ENCODE measurements at places on chromosomes 16 and 17.

DNA sequence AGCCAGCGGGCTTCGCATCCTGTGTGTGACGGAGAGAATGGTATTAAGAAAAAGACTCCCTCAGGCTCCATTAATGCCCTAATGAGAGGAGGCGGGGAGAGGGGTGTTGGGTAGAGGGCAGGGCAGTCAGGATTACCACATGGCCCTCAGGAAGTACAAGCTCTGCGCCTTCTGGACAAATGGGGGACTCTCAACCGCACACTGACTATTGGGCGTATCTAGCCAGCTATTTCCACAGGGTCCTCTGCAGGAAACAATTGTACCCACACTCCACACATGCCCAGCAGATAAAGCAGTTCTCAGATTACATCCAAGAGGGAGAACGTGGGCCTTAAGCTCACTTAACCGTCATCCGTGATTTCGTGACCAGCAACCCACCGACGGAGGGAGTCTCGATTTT, 14.7 kb downstream of the NXN start:
- DNase-seq = no peak

- DNase-seq = no peak
Observed at GRCh38 chr17:4475001-4475400, 23.7 kb upstream of the SPNS2 start.

GRCh38 chr17:6574687-6575595, 18.6 kb upstream of the PITPNM3 start:
- peak; percentile 80 for DNase-seq

DNA sequence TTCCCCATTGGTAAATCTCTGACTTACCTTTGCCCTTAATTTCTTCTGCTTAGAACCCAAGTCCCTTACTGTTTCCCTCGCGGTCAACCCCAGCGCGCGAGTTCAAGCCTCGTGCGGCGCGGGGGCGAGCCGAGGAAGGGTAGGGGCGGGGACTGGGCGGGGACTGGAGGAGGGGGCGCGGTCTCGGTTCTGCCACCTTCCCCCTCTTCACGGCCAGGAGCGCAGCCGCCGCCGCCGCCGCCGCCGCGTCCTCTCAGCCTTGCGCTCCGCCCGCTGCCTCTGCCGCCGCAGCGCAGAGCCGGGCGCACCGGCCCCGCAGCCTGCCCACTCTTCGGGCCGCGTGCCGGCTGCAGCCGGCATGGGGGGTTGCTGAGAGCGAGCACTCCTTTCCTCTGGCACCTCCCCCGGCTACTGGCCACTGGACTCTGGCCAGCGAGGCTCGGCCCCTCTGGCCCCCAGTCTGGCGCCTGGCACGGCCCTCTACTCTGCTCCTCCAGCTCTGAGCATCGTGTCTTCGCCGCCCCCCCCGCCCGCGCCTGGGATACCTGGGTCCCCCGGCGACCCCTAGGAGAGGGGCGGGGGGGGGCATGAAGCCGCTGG, at the start of gene RAPGEFL1:
Gene RAPGEFL1 (plus strand): TSS at position 196 of the 600 bp plus-strand sequence. CDS start 392 bp downstream, at position 588.
- DNase-seq = peak; percentile 60

GRCh38 chr17:50831471-50831928, 3.9 kb upstream of the WFIKKN2 start:
- DNase-seq = no peak

DNA sequence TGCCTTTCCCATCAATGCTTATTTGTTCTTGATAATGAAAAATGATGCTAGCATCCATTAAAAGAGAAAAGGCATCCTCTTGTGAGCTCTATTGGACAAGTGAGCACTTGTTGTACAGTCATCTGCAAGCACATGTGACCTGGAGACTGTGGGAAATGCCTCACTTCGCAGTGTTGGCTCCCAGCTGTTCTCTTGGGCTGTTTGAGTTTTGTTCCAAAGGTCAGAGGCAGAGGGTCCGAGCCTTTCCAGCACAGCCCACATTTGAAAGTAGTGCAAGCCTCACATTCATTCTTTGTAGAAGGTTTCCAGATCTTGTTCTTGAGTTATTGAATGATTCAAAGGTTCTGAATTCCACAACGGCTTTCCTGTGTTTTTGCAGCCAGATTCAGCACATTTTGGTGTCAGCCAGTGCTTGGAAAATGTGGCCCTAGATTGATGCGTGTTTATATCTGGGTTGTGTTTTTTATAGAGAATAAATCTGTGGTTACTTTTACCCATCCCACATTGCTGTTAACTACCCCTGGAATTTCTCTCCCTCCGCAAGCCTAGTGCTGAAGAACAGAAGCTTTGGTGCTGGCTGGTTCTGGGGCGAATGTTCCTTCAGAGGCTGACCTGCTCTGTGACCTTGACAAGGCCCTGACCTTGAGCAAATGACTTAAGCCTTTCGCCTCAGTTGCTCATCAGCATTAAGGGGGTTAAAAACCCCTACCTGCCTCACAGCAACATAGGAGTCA, 49.8 kb downstream of the CDH1 start:
- DNase-seq = no peak

DNA sequence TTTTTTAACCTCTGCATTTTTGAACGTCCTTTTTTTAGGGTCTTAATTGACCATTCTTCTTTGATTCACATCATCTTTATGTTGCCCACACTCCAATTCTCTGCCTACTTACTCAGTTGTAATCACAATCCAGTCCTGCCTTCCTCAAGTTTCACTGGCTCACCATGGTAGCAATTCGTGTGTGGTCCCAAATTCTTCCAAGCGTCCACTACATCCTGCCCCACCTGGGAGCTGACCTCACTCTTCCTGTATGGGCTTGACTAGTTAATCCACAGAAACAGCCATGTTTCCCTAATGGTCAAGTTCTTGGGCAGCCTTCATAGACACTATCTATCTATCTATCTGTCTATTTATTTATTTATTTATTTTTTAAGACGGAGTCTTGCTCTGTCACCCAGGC, 7.1 kb downstream of the TLCD2 start:
- no peak for DNase-seq

- DNase-seq = no peak
Observed at GRCh38 chr17:52294301-52294700, 135.8 kb upstream of the CA10 start.

DNA sequence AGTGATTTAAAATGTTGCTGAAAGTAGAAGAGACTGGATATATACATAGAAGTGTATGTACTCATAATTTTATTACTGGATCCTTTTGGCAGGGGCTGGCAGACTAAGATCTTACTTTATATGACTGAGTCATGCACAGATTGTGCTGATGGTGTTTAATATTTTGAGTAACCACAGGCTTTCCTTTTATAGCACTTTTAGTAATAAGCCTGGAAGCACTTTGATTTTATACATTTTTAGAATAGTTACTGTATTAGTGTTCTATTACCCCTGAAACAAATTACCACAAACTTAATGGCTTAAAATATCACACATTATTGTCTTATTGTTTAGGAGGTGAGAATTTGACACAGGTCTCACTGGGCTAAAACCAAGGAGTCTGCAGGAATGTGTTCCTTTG, 113.4 kb upstream of the CDH8 start:
- no peak for DNase-seq

- DNase-seq = no peak
Observed at GRCh38 chr17:10657879-10658278, 770 bp upstream of the MYH3 start.

DNA sequence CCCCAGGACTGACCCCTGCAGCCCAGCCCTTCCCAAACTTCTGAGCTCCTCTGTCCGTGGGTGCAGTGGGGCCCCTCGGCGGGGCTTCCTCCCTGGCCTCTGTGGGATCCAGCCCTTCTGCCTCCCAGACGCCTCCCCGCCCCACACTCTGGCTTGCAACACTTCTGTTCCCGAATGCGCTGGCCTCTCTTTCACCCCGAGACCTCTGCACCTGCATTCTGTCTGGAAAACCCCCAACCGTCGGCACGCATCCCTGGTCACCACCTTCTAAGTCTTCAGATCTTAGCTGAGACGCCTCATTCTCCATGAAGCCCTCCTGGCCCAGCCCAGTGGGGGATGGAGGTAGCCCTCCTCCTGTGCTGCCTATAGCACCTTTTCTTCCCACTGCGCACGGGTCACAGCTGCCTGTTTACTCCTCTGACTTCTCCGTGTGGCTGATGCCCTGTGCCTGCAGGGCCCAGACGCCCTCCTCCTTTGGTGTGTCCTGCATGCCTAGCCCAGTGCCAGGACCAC, 26.4 kb downstream of the TMEM235 start:
- DNase-seq = peak; percentile 61

DNA sequence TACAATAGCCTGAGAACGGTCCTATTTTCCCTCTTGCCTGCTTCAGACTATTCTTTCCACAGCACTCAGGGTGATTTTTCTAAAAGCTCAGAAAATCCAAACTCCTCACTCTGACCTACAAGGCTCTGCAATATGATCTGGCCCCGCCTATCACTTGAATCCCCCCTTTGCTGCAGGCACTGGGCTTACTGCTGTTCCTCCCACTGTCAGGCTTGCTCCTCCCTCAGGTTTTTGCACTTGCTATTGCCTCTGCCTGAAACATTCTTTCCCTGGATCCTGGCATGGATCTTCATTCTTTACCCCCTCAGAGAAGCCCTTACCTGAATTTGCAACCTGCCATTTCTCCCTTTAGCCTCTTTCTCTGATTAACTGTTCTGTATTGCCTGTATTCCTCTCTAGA, 52.3 kb downstream of the RPGRIP1L start:
- no peak for DNase-seq

DNA sequence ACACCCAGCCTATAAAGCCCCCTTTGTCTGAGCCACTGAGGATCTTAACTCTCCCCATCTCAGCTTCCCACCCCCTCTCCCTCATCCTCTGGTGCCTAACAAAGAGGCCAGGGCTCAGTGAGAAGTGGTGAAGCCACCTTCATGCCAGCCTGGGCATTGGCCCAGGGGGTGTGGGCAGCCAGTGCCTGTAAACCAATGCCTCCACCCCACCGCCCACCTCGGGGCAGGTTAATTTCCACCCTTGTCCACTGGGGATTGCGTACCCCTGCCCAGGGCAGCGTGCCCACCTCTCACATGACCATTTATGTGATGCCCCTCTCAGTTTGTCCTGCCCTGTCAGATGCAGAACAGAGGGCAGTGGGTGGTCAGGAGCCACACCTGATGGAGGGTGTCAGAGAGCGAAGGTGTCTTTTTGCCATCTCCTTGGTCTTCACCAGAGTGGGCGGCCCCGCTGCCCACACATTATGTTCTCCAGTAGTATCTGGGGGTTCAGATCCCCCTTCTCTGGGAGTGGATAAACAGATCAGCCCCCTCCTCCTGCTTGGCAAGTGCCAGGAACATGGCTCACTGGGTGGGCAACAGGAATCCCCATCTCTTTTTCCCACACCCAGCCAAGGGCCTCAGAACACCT, 10.1 kb upstream of the ARHGAP23 start:
- no peak for DNase-seq

DNA sequence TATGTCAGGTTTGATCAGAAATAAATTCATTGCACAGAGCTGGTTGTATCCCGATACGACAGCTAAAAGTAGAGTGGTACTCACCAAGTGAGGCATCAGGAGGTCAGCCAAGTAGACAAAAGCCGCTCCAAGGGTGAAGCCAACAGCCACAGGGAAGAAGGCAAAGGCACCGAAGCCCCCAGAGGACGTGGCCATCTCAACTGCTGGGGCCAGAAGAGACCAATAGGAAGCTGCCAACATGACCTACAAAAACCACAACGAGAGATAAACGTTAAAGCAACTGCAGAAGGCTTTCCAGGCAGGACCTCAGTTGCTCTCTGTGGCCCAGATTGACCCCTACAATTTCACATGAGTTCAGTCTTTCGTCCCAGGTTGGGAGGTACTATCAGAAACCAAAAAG, 61.0 kb downstream of the SLC39A11 start:
- no peak for DNase-seq

- DNase-seq = peak; percentile 48
Observed at GRCh38 chr17:49832840-49833599, 14.8 kb downstream of the TAC4 start.

- DNase-seq = no peak
Observed at GRCh38 chr16:86791287-86792035, 213.1 kb downstream of the FOXL1 start.

DNA sequence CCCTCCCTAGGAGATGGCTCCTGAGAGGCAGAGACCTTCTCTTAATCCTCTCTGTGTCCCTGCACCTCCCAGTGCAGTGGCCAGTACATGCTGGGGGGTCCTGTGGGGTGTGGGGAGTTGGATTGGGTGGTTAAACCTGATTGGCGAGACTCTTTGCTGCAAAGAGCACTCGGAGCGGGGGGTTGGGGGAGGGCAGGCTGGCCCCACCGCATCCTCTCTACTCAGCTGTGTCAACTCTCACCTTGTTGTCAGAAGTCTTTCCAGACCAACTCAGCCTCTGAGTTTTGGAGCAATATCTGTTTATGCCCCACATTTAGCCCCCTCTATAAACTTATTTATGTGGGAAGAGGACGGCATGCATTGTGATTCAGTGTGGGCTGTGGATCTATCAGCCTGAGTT, 40.0 kb downstream of the SMARCE1 start:
- DNase-seq = no peak

DNA sequence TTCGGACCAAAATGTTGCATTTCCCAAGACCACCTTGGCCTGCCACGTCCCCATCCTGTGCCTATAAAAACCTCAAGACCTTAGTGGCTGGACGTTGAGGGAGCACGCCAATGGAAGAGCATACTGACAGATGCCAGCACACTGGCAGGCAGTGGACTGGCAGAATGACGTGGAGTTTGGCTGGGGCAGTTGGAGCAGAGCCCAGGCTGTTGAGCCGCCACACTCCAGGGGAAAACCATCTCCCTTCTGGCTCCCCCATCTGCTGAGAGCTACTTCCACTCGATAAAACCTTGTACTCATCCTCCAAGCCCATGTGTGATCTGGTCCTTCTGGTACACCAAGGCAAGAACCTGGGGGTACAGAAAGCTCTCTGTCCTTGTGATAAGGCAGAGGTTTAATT, 494.1 kb downstream of the CDH11 start:
- no peak for DNase-seq

GRCh38 chr17:36722121-36722902, 120.9 kb downstream of the MRM1 start:
- DNase-seq = no peak

DNA sequence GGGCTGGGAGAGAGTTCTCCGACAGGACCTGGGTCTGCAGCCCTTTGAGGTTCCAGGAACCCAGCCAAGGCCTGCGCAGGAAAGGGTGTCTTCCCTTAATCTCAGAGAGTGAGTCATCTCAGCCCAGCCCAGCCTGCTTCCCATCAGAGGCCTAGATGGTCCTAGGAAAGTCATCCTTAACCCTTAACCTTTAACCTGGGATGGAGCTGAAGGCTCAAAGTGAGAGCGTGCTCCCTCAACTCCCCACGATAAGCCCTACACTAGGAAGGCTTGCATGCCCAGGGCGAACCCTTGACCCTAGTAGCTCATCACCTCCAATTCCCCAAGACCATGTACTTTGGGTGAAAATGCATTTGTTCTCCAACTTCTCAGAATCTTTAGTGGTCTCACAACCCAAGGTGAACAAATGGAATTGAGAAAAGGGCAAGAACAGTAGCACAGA, 4.8 kb upstream of the ATXN7L3 start:
- peak; percentile 63 for DNase-seq

DNA sequence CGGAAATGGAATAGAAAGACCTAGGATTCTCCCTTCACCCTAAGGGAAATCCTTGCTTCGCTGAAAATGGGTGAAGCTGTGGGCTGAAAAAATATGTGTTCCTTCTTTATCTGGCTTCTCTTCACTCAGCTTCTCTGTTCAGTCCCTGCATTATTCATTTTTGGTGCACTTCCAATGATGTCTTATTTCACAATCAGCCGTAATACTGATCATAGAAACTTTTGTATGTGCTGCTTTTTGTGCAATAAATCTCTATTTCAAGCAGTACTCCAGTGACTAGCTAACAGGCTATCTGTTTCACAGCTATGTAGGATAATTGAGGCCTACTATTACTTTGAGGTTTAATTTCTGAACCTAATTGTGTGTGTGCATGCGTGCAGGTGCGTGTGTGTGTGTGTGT, 144.6 kb downstream of the FOXL1 start:
- DNase-seq = no peak

Measured in MV-4-11 (cell line).